ENCODE measurements at places on chromosomes 5 and 9.

GRCh38 chr9:33147416-33148169 is 19.5 kb downstream of the B4GALT1 start:
- H3K4me1 ChIP-seq: peaks cover 3% of the 10 kb centered on the region
- no peaks in the 10 kb centered on the region for H3K36me3 ChIP-seq
- no peak for DNase-seq
- no peak overlapping the region for H3K4me3 ChIP-seq
- no peak overlapping the region for H3K27ac ChIP-seq

GRCh38 chr5:78756858-78757257 is 108.3 kb upstream of the LHFPL2 start:
- no peak overlapping the region for H3K4me3 ChIP-seq
- DNase-seq: no peak
- H3K4me1 ChIP-seq: no peaks in the 10 kb centered on the region
- H3K27me3 ChIP-seq: no peaks in the 10 kb centered on the region
- no peak overlapping the region for H3K27ac ChIP-seq
- no peaks in the 10 kb centered on the region for H3K36me3 ChIP-seq

DNA sequence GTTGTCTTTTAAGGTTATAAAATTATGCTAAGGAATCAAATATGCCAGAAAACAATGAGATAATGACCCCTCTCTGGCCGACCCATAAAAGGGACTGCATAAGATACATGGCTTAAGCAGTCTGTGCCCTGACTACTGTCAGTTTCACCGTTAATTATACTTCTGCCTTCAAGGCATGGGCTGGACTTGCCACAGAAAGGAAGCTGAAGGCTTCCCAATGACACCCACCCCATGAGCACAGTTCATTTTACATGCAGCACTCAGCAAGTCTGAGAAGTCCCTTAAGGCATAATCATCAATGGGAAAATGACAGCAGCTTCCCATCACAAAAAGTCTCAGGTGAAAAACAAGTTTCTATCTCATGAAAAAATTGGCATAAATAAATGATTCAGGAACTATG is 175.6 kb downstream of the GLIS3 start:
- DNase-seq: no peak
- H3K36me3 ChIP-seq: no peaks in the 10 kb centered on the region
- H3K4me3 ChIP-seq: no peak overlapping the region
- no peak overlapping the region for H3K27ac ChIP-seq

- no peaks in the 10 kb centered on the region for H3K4me1 ChIP-seq
- no peak for DNase-seq
- H3K27ac ChIP-seq: no peak overlapping the region
- no peaks in the 10 kb centered on the region for H3K27me3 ChIP-seq
- H3K36me3 ChIP-seq: no peaks in the 10 kb centered on the region
Measured at GRCh38 chr5:73994963-73995362, 369.0 kb downstream of the ARHGEF28 start.

- no peak for DNase-seq
- no peak overlapping the region for H3K27ac ChIP-seq
- H3K4me3 ChIP-seq: no peak overlapping the region
- H3K4me1 ChIP-seq: no peaks in the 10 kb centered on the region
- no peaks in the 10 kb centered on the region for H3K27me3 ChIP-seq
Measured at GRCh38 chr9:17878810-17879370, 300.0 kb downstream of the SH3GL2 start.

- H3K4me1 ChIP-seq: peaks cover 8% of the 10 kb centered on the region
- H3K36me3 ChIP-seq: no peaks in the 10 kb centered on the region
- DNase-seq: no peak
- no peaks in the 10 kb centered on the region for H3K27me3 ChIP-seq
Measured at GRCh38 chr5:137341831-137342230, 157.3 kb downstream of the SPOCK1 start.

- no peaks in the 10 kb centered on the region for H3K4me1 ChIP-seq
- no peak overlapping the region for H3K4me3 ChIP-seq
- DNase-seq: no peak
- H3K27ac ChIP-seq: no peak overlapping the region
Measured at GRCh38 chr5:8473827-8474568, 605.0 kb downstream of the MTRR start.

- H3K27ac ChIP-seq: no peak overlapping the region
- H3K4me3 ChIP-seq: no peak overlapping the region
- DNase-seq: no peak
- no peaks in the 10 kb centered on the region for H3K36me3 ChIP-seq
- no peaks in the 10 kb centered on the region for H3K4me1 ChIP-seq
- no peaks in the 10 kb centered on the region for H3K27me3 ChIP-seq
Measured at GRCh38 chr5:102542057-102542456, 43.3 kb upstream of the SLCO6A1 start.

DNA sequence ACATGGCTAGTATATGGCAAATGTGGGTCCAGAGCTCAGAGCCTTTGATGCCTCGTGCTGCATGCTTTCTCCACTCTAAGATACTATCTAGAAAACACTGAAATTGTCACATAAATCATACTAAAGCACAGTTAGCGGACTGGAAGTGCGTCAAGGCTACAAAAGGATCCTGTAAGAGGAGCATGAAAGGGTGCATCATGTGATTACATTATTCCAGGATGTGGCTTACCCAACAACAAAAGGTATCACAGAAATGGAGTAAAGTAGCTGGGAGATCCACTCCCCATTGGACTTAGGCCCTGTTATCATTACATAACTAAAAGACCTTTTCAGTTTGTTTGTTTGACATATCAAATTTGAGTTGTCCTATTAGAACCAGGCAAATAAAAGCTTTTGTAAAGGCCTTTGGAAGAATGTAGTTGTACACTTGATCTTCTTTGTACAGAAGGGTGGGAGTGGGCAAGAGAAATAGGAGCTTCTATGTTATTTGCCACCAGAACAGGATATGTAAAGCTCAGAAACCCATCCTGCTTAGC is 6.9 kb downstream of the SLC31A1 start:
- peaks cover 3% of the 10 kb centered on the region for H3K36me3 ChIP-seq
- DNase-seq: no peak
- no peaks in the 10 kb centered on the region for H3K27me3 ChIP-seq
- H3K4me1 ChIP-seq: no peaks in the 10 kb centered on the region
- no peak overlapping the region for H3K4me3 ChIP-seq
- no peak overlapping the region for H3K27ac ChIP-seq

DNA sequence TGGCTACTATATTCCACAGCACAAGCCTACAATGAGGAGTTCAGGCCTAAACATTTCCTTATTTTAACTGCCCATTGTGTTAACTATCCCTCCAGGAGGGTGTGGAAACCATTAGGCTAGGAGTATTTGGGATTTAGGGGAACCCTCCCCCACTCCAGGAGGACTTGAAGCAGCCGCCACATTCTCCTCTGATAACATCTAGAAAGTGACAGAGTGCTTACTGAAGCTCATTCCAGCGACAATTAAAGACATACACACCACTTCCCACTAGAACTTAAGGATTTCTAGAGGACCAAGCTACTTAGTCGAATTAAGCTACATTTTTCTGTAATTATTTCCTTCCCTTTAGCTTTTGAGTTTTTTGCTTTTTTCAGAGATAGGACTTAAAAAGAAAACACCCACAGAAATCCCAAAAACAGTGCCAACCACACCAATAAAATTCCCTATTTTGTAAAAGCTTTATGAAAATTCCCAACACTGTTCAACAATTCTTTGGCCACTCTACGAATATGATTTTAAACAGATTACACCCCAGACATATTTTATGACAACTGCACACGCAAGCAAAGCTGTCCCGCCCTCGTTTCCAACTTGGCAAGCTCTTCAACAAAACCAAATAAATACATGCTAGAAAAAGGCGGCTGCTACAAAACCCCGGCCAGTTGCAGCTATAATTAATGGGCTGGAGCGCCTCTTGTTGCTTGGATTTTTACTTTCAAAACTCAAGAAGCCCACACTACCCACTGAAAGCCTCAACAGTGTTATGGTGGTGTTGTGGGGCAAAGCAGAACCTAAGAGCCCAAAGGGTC is 4.5 kb downstream of the ROR2 start:
- no peak overlapping the region for H3K4me3 ChIP-seq
- H3K36me3 ChIP-seq: no peaks in the 10 kb centered on the region
- H3K27ac ChIP-seq: no peak overlapping the region
- peaks cover 23% of the 10 kb centered on the region for H3K4me1 ChIP-seq
- no peak for DNase-seq

GRCh38 chr5:78899922-78900362 is 85.2 kb downstream of the ARSB start:
- no peak for DNase-seq
- no peaks in the 10 kb centered on the region for H3K27me3 ChIP-seq
- no peaks in the 10 kb centered on the region for H3K36me3 ChIP-seq
- H3K27ac ChIP-seq: no peak overlapping the region
- H3K4me3 ChIP-seq: no peak overlapping the region
- no peaks in the 10 kb centered on the region for H3K4me1 ChIP-seq

- DNase-seq: no peak
- H3K4me1 ChIP-seq: peaks cover 39% of the 10 kb centered on the region
- no peaks in the 10 kb centered on the region for H3K36me3 ChIP-seq
- no peak within 1 kb of the TSS for H3K27ac ChIP-seq
Measured at GRCh38 chr5:55232985-55233928, at the start of gene CCNO. CCNO (minus strand) TSS chr5:55233608; CDS start chr5:55233523, 85 bp downstream.

DNA sequence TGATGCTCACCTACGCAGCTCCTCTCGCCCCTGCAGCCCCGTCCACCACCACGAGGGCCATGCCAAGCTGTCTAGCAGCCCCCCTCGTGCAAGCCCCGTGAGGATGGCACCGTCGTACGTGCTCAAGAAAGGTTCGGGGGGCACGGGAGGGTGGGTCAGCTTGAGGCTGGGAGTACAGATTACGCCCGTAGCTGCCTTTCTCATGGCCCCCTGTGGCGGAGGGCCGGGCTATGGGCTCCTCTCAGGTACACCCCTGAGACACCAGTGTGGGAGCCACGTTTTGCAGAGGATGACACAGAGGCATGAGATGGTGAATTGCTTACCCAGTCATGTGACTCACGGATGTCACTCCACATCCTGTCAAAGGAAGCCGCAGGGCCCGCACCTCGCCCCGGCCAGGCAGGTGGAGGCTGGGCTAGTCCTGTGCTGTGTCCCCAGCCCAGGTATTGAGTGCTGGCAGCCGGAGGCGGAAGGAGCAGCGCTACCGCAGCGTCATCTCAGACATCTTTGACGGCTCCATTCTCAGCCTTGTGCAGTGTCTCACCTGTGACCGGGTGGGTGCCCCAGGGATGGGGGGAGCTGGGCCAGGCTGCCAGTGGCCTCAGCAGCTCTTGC is 33.7 kb downstream of the USP20 start:
- H3K4me1 ChIP-seq: peaks cover 16% of the 10 kb centered on the region
- no peak overlapping the region for H3K27ac ChIP-seq
- DNase-seq: no peak
- no peak overlapping the region for H3K4me3 ChIP-seq
- H3K36me3 ChIP-seq: peaks cover 61% of the 10 kb centered on the region

DNA sequence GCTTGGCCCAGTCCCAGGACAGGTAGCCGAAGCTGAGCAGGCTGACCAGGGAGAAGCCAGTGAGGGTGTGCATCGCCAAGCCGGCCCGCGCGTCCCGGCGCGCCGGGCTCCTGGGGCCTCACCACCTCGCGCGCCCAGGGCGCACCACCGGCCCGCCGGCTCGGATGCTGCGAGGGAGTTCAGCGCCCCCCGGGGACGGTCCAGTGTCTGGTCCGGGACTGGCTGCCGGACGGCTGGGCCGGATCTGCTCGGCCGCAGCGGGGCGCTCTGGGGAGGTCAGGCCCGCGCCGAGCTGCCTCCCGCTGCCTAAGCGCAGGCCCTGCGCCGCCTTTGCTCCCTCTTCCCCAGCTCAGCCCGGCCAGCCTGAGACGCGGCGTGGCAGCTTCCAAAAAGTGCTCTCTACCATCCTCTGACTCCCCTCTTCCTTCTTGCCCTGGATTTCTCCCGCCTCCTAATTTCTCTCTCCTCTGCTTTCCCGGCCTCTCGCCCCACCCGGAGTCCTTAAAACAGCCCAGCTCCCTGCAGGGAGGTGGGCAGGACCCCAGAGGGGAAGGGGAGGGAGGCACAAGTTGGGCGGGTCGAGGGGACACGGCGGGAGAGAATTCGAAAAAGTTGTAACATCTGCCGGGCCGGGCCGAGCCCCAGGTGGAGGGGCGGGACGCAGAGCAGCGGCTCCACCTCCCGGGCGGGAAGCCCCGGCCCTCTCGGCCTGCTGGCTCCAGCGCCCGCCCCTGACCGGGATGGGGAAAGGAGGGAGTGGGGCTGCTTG is at the start of gene ARSI:
Gene ARSI (minus strand): TSS at position 605 of the 769 bp plus-strand sequence. CDS start 532 bp downstream, at position 73.
- DNase-seq: no peak
- H3K27me3 ChIP-seq: peaks cover 31% of the 10 kb centered on the region
- H3K27ac ChIP-seq: peak within 1 kb of the TSS; percentile 78
- H3K4me3 ChIP-seq: peak within 1 kb of the TSS; percentile 45
- peaks cover 49% of the 10 kb centered on the region for H3K4me1 ChIP-seq
- H3K36me3 ChIP-seq: peaks cover 3% of the 10 kb centered on the region

DNA sequence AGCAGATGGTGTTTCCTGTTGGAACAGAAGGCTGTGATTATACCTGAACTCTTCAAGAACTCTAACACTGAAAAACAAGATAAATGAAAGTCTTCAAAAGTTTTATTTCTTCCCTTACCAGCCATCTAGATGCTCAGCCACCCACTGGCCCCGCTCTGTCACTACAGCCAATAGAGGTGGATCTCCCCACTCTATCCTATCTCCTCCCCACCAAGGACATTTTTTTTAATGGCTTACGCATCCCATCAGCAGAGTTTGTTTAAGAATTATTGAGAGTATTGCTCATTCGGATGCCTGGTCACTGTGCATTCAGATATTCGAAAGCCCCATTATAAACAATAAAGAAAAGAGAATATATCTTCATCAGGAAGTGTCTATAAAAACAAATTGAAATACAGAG is 159.4 kb downstream of the RASEF start:
- no peaks in the 10 kb centered on the region for H3K36me3 ChIP-seq
- no peak overlapping the region for H3K27ac ChIP-seq
- no peaks in the 10 kb centered on the region for H3K4me1 ChIP-seq
- H3K4me3 ChIP-seq: no peak overlapping the region
- DNase-seq: no peak

- no peaks in the 10 kb centered on the region for H3K27me3 ChIP-seq
- no peaks in the 10 kb centered on the region for H3K36me3 ChIP-seq
- no peak overlapping the region for H3K4me3 ChIP-seq
- no peaks in the 10 kb centered on the region for H3K4me1 ChIP-seq
- DNase-seq: no peak
- H3K27ac ChIP-seq: no peak overlapping the region
Measured at GRCh38 chr5:36820900-36821299, 55.7 kb upstream of the NIPBL start.

- peak overlapping the region; percentile 7 for H3K27ac ChIP-seq
- no peaks in the 10 kb centered on the region for H3K36me3 ChIP-seq
- H3K4me1 ChIP-seq: peaks cover 3% of the 10 kb centered on the region
- H3K27me3 ChIP-seq: peaks cover 10% of the 10 kb centered on the region
- no peak overlapping the region for H3K4me3 ChIP-seq
- DNase-seq: no peak
Measured at GRCh38 chr9:81814794-81815464, 113.3 kb upstream of the SPATA31D4 start.

GRCh38 chr9:90054810-90055209 is 450.0 kb downstream of the GADD45G start:
- no peak for DNase-seq
- no peaks in the 10 kb centered on the region for H3K27me3 ChIP-seq
- H3K4me1 ChIP-seq: no peaks in the 10 kb centered on the region
- H3K27ac ChIP-seq: no peak overlapping the region
- H3K4me3 ChIP-seq: no peak overlapping the region
